Epithelial cell of proximal tubule (primary cell): ENCODE measurements at places on chromosomes 5 and 9.

DNA sequence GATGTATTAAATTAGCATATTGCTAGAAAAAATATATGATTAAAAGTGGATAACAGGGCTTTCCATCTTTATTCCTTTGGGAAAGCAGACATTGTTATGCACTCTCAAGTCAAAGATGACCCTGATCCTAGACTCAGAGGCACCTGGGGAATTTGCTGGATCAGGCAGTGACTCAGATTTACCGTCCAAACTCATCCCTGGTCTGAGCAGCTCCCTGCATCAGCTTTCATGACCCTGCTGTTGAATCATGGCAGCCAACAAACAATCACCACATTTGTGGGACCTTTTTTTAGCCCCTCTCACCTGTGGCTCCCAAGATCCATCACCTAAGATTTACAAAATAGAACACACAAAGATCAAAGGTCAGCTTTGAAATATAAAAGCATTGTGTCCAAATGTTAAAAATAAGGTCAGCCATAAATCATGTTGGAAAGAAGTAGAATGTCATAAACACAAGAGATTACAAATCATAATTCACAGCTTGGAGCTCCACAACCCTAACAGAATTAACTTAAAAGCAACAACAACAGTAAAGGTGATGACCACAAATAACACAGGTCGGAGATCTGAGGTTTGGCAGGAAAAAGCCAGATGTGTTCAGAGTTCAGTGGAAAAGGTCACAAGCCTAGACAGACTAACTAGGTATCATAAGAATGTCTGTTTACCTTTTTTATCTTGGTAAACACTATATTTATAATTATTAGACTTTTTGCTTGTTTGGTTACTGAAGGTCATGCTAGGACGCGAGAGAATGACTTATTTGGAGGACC lies 55.5 kb downstream of the ZFAND5 start:
- no peak for DNase-seq

DNA sequence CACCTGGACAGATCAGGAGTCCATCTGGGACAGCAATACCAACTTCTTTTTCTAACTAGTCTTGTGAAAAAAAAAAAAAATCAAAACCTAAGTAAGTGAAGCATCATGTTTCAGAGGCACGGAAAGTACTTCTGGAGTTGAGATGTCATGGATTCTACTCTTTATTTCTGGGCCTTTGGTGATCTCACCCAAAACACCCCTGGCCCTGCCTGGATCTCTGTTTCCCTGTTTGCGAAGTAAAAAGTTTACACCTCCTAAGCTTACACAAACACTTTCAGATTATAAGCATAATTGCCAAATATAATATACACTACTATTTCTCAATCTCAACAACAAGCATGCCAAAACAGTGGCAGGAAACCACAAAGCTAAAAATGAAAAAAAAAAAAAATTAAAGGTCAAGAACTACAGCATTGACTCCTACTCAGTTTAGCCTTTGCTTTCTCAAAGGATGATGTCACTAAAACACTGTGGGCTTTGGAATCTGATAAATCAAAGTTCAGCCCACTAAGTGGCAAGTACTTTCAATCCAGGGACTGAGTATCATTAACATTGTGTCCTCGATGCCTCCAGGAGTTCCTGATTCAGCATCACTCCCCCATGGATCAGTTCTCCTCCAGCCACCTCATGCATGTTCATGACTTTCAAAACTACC lies 291.9 kb downstream of the NFIB start:
- no peak for DNase-seq

GRCh38 chr9:102038006-102038405 lies 299.6 kb upstream of the GRIN3A start:
- no peak for DNase-seq

DNA sequence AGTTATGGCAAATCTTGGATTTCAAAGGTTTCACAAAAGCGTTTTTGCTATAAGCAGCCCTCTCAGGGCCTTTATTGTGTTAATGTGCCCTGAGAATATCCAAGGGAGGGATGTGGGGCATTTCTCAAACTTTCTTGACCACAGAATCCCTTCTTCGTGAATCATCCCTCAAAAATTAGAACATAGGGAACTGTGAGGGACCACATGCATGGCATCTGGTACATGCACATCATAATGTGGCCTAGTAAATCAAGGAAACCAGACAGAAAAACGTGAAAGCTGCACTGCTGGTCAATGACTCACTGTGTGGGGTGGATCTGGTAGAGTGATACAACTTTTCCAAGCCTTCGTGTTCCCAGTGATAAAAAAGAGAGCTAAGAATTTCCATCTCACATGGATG lies 22.4 kb downstream of the DDX31 start:
- no peak for DNase-seq

GRCh38 chr9:84002344-84002743 lies 21.7 kb downstream of the RMI1 start:
- no peak for DNase-seq

DNA sequence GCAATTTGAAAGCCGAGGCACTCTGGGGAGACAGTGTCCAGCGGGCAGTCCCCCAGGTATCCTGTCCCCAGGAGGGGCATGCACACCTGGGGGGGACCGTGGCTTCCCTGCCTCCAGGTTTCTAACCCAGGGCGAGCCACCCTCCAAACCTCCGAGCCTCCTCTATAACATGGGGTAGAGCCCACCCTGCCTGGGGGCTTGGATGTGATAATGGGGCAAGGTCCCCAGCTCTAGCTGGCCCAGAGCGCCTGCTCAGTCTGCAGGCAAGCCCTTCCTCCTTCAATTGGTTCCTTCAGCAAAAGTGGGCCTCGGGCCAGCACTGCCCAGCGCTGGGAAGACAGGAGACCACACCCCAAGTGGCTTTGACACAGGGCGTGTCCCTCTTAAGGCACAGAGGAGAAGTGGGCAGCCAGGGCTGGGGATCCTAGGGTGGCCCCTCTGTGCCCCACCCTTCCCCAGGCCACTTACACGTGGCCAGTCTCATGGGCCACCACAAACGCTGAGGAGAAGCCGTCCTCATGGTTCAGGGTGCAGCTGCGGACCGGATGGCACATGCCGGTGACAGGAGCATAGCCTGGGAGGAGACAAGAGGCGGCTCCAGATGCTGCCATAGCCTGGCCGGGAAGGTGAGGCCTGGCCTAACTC lies 94.3 kb downstream of the ZNF354C start:
- DNase-seq: no peak

- DNase-seq: no peak
Observed at GRCh38 chr5:172439785-172440477, 14.4 kb downstream of the SH3PXD2B start.

- DNase-seq: no peak
Observed at GRCh38 chr9:34413231-34413852, 36.6 kb upstream of the MYORG start.

- DNase-seq: no peak
Observed at GRCh38 chr9:95315108-95315746, 2.3 kb downstream of the FANCC start.

DNA sequence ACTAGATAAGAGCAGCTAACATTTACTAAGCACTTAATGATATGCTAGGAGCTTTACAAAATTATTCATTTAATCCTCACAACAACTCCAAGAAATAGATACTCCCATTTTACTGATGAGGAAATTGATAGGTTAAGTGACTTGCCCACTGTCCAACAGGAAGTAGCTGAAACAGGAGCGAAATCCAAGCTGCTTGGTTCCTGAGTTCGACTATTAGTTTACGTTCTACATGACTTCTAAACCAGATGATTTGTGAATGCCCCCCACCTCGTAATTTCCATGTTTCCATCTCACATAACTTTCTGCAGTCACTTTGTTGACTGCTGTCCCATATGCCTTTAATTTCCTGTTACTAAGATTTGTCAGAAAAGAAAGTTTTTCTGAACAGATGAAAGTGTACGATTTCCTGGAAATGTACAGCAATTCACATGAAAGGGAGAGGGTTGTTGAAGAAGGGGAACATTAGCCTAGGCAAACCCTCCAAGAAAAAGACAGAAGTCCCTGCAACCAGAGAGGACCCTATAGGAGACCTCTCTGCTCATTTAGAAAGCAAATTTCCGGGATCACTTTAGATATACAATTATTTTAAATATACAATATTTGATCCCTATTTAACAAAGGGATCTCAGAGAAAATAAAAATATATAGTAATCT lies 279.1 kb upstream of the EFNA5 start:
- DNase-seq: no peak

DNA sequence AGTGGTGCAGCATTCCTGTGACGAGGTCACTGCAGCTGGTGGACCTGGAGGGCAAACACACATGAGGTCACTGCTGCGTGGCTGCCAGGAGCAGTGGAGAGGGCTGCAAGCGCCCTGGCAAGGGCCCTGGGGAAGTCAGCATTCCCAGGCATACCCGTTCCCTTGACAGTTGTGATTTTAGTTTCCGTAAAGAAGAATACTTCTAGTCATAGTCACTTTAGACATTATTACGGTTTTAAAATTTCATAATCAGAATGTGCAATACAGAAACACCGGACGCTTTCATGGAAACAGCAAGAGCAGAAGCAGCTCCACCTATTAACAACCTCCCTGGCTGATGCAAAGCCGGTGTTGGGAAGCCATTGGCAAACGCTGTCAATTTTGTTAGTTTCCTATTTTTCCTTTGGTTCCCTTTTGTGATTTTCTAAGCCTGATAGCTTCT lies 129.8 kb downstream of the GADD45G start:
- DNase-seq: no peak

- no peak for DNase-seq
Observed at GRCh38 chr5:171226864-171227263, 82.2 kb upstream of the TLX3 start.

- DNase-seq: no peak
Observed at GRCh38 chr9:3576328-3576727, 50.5 kb upstream of the RFX3 start.

GRCh38 chr5:80607832-80608231 lies 37.8 kb upstream of the ANKRD34B start:
- DNase-seq: no peak

DNA sequence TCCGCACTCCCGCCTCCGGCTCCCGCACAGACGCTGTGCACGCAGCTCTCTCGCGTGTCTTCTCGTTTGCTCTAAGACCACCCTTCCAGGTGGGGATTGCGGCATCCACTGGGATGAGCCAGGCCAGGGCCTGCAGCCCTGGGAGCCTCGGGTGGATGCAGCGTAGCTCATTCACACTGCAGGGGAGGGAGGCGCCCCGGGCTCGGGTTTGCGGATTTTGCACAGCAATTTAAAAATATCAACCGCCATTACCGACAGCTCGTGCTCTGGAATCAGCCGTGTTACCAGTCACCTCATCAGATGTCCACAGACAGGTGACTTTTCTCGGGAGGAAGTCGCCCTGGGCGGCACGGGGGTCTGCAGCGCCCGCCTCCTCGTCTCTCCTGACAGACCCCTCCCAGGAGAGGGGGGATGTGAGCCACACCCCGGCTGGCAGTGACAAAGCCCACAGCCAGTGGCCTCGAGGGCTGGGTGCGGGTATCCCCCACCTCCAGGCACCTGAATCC lies 20.8 kb upstream of the SLC6A3 start:
- no peak for DNase-seq

DNA sequence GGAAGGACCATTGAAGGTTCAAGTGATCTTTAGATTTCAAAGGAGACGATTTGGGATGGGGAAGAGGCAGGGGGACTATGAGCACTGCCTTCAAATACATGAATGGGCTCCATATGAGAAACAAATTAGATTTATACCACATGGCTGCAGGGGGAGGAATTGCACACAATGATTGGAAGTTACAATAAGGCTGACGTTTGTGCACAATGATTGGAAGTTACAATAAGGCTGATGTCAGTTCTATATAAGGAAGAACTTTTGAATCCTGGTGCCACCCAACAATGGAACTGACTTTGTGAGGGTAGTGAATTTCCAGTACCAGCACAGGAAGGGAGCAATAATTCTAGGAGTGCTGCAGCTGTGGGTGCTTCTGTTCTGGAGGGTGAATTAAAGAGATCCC lies 95.7 kb upstream of the PTGER4 start:
- no peak for DNase-seq

GRCh38 chr5:147051193-147051592 lies 172.6 kb upstream of the PPP2R2B start:
- DNase-seq: no peak

GRCh38 chr9:109627042-109627441 lies 128.9 kb upstream of the PTPN3 start:
- no peak for DNase-seq

- DNase-seq: no peak
Observed at GRCh38 chr5:172757394-172758010, 13.5 kb downstream of the DUSP1 start.

GRCh38 chr9:95355500-95355899 lies 38.0 kb upstream of the FANCC start:
- DNase-seq: no peak

GRCh38 chr5:67465537-67466207 lies 269.1 kb upstream of the CD180 start:
- DNase-seq: no peak
